ENCODE measurements at places on chromosomes 2 and 18.

DNA sequence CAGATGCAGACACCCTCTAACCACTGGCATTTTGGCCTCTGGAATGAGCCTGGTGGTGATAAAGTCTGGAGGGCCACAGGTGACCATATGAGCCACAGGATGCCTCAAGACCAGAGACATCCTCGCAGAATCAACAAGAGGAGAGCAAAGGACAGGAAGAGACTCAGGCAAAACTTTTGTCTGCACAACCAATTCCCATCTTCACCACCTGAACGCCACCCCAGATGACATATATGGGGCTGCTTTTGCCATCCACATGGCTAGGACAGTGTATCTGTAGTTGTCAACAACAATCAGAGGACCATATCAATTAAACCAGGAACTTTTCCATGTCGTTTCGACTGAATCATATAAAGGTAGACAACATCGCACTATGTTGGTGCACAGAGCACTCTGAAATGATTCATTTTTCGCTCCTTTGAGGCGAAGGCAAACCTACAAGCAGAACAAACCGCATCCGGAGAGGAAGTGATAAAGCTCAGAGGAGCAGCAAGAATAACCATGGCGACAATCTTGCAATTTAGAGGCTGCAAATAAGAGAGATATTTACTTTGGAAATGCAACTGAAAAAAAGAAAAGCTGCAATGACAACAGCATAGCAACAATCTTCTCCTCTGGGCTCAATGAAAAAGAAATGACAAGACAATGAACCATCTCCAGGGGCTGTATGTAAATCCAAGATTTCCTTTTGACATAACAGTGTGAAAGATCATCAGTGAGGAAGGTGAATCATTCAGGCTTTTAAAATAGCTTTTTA, 204.5 kb downstream of the ARL4C start:
- DNase-seq = peak; percentile 95

- no peak for DNase-seq
Observed at GRCh38 chr2:174461221-174461620, 25.6 kb downstream of the GPR155 start.

DNA sequence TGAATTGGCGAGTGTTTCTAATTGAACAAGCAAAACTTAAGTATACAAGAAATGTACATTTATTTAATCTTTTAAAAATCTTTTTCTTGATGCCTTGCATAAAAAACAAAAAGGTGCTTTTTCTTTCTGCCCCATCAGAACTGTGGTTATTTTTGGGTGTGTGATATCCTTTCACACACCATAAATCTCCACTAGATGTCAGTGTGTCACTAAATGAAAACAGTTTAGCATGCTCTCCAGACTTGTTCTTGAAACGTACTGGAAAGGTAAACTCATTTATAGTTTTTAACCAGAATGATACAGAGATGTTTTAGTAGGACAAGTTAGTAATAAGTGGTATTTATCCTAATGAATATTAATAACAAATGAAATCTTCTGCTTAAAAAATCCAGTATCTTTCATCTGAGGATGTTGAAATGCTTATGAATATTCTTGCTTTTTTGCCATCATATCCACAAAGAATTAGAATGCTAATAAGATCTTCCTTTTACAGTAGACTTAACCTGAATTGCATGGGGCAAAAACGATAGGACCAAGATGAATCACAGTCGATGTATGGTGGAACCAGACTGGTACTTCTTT, 96.8 kb downstream of the UBE2E3 start:
- peak; percentile 84 for DNase-seq

GRCh38 chr2:96274355-96275056, 8.5 kb downstream of the CIAO1 start:
- DNase-seq = no peak

DNA sequence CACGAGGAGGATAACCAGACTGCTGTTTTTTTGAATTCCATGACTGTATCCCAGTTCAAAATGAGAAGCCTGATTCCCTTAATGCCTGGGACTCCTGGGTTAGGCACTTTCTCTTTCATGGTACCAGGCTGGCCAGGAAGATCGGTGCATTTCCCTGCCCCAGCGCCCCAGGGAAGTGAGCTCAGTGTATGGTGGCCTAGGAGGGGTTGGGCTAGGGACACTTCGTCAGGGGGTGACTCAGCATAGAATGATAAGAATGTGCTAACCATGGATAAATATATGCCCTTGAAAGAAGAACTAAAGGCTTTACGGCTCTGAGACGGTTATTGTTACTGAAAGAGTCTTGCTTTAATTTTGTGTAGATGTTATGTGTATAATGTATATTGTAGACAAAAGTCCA, 27.5 kb upstream of the FAM237A start:
- no peak for DNase-seq

DNA sequence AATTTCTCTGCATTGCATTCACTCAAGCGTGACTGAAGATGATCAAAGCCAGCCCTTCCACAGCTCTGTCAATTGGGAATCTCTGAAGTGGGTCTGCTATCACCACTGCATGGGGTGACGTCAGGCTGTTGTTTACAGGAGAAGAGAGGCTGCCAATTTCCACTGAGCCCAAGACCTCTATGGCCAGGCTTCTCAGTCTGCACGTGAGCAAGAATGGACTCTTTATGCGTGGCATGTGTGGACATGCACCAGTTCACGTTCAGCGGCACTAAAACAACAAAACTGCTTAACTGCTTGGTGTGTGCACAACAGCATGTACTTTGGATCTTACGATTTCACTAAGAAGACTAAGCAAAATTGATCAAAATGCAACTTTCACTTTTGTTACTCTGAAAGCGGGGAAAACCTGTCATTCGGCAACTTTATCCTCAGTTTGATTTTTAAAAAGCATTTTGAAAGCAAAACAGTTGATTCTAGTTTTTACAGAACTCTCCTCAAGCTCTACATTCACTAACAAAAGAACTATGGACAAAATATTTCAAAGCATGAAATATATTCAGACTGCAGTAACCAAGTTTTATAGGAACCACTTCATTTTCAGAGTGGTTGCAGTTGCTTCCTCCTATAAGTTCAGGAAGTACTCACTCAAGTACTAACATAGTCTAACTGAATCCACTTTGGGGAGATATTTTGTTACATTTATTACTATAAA, 77.0 kb upstream of the SERTAD2 start:
- peak; percentile 85 for DNase-seq

DNA sequence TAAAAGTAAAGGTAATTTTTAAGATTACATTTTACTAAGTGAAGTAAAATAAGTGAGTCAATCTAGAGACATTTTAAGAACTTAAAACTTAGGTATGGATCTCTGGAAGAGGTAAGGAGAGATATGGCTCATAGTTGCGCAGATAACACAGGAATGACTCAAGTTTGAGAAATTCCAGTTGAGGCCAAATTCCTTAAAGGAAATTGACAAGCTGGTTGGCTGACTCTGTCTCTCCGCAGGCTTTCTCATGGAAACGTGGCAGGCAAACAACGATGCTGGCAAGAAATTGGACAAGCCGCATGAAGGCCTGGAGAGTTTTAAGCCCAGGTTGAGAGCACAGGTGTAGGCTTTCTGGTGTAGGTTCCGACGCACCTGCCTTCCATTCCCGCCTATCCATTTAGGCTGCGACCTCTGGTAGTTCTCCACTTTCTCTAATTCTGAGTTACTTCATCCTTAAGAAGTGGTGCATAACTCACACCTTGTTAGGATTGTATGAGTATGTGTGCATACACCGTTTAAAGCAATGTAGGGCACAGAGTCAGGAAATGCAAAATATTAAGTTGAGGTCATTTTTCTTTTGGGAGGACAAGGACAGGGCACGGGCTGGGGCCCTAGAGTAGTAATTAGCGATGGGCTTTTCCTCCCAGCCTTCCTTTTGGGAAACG, 589 bp upstream of the DAW1 start:
- DNase-seq = peak; percentile 20

DNA sequence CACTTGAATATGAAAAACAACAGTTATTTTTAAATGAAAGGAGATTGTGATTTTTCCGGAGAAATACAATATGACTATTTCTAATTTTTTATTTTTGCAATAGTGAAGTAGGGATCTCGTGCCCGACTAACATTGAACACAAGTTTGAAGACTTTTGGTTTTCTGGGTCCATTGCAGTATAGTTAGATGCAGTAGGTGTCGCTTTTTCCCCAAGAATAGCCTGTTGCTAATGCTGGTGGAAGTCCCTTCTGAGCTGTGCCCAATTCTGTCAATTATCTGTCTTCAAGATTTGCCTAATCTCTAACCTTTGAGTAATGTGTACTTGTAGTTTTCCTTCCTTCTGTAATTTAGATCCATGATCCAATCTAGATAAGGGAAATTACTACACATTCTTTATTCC, 36.5 kb downstream of the SEMA4F start:
- DNase-seq = peak; percentile 79

GRCh38 chr2:13354031-13354430, 637.3 kb downstream of the TRIB2 start:
- no peak for DNase-seq

GRCh38 chr2:88855620-88856408, 164.3 kb downstream of the RPIA start:
- no peak for DNase-seq

GRCh38 chr2:52668724-52669123, 1098.9 kb upstream of the CHAC2 start:
- no peak for DNase-seq

GRCh38 chr18:55781481-55781957, 193.5 kb upstream of the TCF4 start:
- DNase-seq = no peak

DNA sequence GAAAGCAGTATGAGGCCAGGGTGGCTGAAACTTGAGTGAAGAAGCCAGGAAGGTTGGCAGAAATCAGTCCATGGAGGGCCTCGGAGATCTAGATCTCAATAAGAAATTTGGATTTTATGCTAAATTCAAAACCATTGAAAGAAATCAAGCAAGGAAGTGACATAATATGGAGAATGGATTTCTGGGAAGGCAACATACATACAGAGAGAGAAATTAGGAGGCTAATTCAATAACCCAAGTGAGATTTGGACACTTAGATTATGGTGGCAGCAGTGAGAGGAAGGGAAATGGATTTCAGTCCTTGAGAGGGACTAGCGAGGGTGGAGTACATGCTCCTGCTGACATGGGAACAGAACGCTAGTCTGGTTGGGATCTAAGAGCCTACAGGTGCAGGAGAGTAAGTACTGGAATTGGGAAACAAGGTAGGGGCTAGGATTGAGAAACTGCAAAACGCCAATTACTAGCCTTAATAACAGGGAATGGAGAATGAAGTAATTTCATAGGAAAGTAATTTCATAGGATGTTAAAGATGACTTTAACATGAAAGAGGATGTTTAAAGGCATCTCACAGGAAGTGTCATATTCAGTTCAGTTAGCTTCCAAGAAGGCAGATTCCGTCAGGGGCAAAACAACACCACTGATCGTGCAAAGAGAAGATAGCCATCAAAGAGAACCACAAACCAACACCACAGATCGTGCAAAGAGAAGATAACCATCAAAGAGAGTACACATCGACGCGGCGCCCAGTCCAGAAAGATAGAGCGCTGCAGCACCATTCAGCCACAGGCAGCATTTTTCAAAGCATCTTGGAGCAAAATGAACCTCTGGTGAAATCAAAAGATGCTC, 27.2 kb downstream of the CDKL4 start:
- DNase-seq = peak; percentile 96

DNA sequence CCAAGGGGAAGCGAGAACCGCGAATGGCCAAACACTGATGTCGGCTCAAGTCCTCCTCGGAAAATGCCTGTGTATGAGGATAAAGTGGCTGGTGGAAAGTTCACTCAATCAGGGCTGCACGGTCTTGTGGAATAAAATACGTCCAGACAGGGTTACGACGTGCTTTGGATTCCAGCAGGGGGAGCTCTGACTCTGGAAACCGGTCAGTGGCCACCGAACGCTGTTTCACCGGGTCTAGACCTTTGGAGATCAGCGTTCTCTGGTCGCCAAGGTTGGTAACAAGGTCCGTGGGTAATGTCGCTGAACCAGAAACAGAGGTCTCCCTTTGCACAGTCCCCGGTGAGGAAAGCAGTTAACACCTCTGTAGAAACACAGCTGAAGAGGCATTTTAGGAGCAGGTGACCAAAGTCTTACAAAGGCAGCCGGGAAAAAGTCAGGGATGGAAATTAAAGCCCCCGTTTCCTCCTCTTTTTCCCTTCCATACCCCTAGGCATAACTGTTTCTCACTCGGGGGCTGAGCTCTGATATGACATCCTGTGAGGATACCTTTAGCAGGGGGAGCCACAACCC, 47.8 kb downstream of the CDCA7 start:
- DNase-seq = peak; percentile 92

- no peak for DNase-seq
Observed at GRCh38 chr18:55732227-55733106, 144.5 kb upstream of the TCF4 start.

GRCh38 chr2:108889907-108890306, 99.1 kb downstream of the EDAR start:
- no peak for DNase-seq

GRCh38 chr2:122805346-122805745, 1049.9 kb downstream of the TSN start:
- DNase-seq = no peak

- no peak for DNase-seq
Observed at GRCh38 chr2:45009928-45010701, 863 bp upstream of the SIX2 start.

DNA sequence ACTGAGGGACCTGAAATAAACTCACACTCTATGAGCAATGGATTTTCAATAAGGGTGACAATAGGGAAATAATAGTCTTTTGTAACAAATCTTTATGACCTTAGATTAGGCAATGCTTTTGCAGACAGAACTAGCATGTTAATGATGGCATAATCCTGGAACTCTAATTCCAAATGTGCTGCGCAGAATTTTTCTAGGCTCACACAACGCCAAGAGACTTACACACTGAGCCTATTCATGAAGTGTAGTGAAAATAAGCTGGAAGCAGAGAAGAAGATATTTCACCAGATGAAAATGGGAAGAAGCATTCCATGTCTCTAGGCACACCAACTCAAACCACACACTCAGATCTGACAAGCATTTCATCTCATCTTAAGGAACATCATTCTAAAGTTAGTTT, 178.5 kb downstream of the L3MBTL4 start:
- DNase-seq = no peak

DNA sequence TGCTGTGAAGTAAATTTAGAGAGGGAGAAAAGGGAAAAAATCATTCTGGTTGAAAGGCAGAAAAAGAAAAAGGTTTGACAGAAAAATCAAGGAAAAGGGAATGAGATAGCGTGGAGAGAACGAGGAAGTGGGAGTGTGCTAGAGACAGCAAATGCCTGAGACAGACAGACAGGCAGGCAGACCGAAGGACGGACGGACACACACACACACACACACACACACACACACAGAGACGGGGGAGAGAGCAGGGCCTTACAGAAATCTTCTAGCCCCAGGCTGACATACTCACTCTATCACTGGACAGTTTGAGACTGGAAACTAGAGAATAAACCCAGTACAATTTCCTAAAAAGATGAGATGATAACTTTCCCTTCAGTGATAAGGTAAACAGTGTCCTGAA, 238.4 kb downstream of the ZNF521 start:
- DNase-seq = no peak

GRCh38 chr2:224103651-224104050, 64.6 kb upstream of the SERPINE2 start:
- no peak for DNase-seq

GRCh38 chr2:239507576-239508258, 106.9 kb upstream of the HDAC4 start:
- no peak for DNase-seq
